ENCODE measurements at places on chromosomes 7 and 10.

- no peak for DNase-seq
These were observed 11.5 kb upstream of the YAE1 start for GRCh38 chr7:39554583-39555165.

DNA sequence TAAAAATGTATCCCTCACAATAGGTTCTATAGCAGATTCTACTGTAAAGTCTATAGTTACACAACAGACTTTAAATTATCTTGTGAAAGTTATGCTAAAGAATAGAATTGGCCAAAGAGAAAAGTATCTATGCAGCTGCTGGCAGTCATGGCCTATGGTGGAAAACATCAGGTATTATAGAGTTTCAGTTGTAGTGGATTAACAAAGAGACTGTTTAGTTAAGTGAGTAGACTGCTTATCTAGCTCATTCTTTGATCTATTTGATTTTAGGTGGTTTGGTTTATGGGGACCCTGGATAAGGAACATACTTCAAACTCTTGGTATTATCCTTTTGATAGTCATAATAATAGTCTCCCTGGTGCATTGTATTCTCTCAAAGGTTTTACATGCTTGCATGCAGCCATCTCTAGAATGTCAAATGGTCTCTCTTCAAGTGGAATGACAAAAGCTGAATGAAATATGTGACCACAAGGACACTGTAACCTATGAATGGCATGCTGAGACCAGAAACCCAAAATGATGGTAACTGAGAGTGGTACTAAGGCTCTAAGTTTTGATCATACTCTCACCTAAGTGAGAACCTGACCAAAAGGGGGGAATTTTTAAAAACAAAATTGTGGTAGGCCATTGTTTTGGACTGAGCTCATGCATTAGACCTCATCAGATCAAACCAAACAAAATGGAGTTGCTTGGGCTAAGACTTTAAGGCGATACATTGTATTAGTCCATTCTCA, 54.9 kb upstream of the NAMPT start:
- DNase-seq, result no peak

DNA sequence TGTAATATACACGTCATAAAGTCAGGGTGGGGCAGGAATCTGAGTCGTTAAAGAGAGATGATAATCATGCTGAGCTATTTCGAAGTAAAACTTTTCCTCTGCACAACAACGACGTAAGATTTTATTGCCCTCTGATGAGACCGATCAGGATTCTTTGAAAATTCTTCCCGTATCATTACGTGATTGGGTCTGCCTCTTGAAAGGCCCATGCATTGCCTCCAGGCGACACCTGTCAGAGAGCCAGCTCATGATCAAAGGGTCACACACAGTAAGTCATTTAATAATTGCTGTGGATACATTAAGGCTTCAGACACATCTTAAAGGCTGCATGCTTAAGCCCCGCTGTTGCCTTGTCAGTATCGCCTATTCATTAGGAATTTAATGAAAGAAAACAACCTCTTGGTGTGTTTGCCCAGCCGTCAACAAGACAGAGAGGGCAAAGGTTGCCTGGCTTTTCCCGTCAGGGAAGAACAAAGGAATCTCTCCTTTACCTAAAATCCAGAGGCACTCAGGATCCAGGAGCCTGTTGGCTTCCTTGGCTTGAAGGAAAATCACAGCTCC, 189.0 kb upstream of the SH2B2 start:
- peak; percentile 45 for DNase-seq

GRCh38 chr10:117553815-117554172, 11.2 kb downstream of the EMX2 start:
- no peak for DNase-seq

DNA sequence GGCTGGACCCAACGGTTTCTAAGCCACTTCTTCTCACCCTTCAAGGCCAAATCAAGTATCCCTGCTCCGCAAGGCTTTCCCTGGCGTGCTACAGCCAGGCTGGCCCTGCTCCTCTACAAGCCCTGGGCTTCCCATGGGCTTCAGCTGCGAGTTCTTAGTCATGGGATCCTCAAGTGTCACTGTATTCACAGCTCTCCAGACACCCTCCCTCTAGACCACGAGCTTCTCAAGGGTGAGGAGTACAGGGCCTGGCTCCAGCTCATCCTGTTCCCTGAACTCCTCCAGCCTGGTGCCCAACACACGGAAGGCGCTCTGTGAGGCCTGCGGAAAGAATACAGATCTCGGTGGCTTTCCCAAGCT, 38.8 kb downstream of the FAM53B start:
- no peak for DNase-seq
